ENCODE measurements at places on chromosomes 1 and 21.

GRCh38 chr1:101216623-101217022 lies 20.2 kb upstream of the S1PR1 start:
- DNase-seq: no peak

DNA sequence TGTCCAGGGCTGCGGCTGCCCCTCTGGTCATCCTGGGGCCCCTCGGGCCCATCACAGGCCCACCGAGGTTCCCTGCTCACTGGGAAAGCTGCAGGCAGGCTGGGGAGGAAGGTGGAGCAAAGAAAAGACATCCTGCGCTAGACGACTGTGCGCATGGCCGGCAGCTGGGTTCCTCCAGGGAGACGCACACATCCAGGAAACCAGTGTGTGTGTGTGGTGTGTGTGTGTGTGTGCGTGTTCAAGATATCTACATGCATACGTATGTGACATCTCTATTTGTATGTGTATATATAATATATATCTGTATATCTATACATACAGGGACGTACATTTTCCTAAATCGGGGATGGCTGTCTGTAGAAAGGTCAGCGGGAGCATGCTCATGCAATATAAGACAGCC lies 63.7 kb downstream of the ACOT7 start:
- DNase-seq: no peak

DNA sequence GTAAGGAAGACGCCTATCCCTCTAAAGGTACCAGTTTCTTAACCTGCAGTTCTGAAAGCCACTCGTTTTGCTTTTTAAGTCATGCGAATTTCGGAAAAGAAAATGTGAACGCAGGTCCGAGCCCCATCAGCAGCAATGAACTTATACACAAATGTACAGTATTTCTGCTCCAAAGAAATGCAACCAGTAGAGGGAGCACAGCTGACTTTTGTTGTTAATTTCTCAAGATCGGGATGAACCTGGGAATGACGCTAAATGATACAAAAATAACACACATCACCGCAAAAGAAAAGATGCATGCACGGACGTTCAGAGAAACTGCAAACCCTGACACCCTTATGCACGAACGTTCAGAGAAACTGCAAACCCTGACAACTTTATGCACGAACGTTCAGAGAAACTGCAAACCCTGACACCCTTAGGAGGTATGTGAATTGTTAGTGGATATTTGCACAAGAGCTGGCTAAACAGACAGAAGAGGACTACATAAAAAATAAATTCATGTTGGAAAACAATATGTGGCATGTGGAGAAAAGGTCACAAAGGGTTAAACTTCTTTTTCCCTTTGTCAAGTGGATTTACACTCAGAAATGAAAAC lies 3.5 kb upstream of the TIAM1 start:
- no peak for DNase-seq

DNA sequence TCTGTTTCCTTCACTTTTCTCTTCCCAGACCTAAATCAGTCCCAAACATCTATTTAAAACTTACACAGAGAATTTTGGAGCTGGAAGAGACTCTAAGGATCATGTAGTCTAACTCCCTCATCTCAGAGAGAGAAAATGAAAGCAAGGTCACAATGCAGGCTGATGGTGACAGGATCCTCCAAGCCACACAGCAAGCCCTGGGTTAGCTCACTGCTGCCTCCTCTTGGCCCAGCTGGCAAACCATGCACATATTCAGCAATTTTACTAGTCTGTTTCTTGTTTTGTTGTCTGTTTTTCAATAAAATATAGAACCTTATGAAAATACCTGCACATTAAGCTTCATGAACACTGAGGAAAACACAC lies 27.7 kb upstream of the LY9 start:
- DNase-seq: peak; percentile 52

- no peak for DNase-seq
Observed at GRCh38 chr1:31310198-31310597, 13.4 kb downstream of the ZCCHC17 start.

GRCh38 chr1:24536391-24536840 lies 19.5 kb upstream of the NCMAP start:
- DNase-seq: peak; percentile 42

DNA sequence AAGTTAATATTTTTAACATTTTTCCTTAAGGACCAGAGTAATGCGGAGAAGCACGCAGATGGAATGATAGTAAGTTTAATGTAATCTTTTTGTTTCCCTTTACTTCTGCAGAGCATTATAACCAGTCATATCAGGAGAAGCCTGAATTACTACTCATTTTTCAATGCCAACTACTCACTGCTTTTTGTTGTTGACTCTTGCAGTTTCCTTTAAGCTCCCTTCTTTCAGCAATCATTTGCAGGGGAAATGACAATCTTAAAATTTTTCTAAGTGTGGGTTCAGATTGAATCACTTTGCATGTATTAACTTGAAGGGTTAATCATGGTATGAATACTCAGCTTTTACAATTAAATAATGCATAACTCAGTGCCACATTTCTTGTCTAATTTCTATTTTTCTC lies 122.2 kb downstream of the NRDC start:
- DNase-seq: no peak

- no peak for DNase-seq
Observed at GRCh38 chr1:229669333-229669732, 43.3 kb downstream of the URB2 start.

DNA sequence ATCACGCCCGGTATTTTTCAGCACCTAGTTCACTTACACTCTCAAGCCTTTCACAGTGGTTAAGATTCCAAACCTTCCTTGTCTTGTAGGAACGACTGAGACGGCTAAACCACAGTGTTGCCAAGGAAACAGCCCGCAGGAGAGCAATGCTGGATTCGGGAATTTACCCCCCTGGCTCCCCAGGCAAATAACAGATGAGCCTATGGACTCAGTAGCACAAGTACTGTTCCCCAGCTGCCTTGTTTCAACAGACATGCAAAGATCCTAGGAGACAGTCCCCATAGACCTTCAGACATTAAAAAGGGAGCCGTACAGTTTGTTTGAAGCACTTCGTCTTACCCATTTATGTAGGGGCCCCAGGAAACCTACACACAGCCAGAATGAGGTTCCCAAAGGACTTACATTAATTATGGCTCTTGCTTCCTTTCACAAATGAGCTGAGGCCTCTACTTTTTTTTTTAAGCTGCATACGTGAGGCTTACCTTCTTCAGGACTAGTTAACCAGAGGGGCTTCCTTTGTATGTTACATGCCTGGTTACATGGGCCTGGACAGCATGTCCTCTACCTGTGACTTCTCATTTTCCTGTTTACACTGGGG lies 2.7 kb downstream of the SNAPIN start:
- no peak for DNase-seq

DNA sequence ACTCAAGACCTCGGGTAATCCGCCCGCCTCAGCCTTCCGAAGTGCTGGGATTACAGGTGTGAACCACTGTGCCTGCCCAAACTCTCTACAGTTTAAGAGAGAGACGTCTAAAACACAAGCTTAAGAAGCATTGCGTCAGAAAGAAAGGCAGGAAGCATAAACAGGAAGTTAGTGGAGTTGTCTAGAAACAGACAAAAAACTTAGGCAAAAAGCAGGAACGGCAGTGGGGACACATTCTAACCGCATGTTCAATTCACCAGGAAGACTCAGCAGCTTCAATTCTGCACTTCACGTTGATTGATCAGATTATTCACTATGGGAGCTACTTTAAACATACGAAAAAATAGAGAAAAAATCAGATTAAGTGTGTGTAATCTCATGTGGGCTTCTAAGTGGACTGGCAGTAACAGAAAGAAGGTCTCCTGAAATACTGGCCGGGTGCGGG lies 7.4 kb downstream of the CFAP74 start:
- no peak for DNase-seq

DNA sequence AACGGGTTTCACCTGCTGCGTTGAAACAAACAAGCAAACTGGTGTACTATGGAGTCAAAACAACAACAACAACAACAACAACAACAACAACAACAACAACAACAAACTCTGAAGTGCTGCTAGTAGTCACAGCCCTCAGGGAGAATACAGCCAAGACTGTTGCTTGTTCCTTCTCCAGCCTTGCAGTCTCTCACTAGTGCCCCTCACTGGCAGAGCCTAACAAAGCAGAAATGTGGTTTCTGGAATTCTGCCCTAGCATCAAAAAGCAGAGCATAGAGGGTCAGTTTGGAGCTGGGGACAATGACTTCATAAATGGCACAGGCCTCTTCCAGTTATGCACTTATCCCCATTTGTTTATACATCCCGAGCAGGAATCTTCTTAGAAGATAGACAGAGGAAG lies 187.4 kb downstream of the KCNK2 start:
- no peak for DNase-seq

DNA sequence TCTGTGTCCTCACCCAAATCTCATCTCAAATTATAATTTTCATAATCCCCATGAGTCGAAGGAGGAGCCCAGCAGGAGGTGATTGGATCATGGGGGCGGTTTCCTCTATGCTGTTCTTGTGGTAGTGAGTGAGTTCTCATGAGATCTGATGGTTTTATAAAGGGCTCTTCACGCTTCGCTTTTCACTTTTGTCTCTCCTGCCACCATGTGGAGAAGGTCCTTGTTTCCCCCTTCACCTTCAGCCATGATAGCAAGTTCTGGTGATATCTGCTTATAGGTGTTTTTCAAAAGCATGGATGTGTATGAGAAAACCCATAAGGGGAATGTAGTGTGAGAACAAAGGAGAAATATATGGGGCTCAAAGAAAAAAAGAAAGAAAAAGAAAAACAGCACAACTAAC lies 405.9 kb upstream of the RGS18 start:
- no peak for DNase-seq

- no peak for DNase-seq
Observed at GRCh38 chr1:65975708-65976107, 183.0 kb downstream of the PDE4B start.

- DNase-seq: no peak
Observed at GRCh38 chr1:184803180-184803492, 48.5 kb upstream of the EDEM3 start.

DNA sequence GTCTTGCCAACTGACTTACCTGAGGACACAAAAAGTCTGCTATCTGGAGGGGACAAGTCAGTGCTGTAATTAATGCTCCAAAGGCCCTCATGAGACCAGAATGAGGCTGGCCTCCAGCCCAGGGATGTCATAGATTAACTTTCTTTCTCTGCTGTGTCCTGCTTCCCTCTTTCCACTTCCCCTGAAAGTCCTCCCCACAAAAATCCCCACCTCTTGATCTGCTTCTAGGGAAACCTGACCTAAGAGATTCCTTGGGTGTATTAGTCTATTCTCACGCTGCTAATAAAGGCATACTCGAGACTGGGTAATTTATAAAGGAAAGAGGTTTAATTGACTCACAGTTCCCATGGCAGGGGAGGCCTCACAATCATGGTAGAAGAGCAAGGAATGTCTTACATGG lies 39.2 kb downstream of the RUNX3 start:
- no peak for DNase-seq
